ENCODE measurements at places on chromosomes 2 and 18.

- no peak for DNase-seq
Measured at GRCh38 chr2:105396254-105397024, 2.4 kb downstream of the FHL2 start.

GRCh38 chr2:61938511-61938910 lies 33.0 kb downstream of the COMMD1 start:
- DNase-seq = no peak

DNA sequence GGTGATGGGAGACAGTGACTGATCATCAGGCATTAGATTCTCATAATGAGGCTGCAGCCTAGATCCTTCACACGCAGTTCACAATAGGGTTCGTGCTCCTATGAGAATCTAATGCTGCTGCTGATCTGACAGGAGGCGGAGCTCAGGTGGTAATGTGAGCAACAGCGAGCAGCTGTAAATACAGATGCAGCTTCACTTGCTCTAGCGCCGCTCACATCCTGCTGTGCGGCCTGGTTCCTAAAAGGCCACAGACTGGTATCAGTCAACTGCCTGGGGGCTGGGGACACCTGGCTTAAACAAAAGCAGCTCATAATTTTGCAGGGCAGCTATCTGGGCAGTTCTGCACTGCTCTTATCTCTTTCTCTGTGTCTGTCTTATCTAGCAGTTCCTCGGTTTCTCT lies 20.4 kb upstream of the CD226 start:
- DNase-seq = no peak

DNA sequence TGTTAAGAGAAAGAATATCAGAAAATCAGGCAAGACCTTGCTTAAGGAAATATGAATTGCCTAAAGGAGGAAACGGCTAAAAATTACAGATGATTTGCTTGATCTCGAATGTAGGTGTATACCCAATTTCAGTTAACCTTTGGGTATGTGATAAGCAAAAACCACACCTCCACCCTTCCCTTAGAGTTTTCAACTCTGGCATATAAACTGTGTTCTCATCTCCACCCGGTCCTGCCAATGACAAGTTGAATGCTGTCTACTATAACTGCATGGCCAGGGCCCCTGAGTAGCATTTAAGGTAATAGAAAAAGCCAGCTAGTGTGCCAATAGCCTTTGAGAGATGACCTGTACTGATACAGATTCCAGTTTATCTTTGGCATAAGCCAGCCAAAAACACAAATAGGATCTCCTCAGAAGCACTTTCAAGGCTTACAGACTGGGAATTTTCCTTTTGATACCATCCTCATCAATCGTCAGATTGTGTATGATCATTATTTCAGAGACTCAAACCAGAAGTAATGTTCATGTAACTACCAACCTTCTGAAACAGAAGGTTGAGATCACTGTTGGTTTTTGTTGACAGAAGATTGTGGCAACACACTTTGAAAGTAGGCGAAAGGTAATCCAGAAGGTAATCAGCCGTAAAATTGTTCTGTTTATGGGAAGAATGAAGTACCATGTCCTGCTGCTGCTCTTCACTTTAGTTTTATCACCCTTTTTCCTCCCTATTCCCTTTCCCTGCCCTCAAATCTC lies 163.1 kb downstream of the GFPT1 start:
- no peak for DNase-seq

- no peak for DNase-seq
Measured at GRCh38 chr2:160700021-160700814, 206.6 kb upstream of the RBMS1 start.

GRCh38 chr2:209424199-209424701 lies 403 bp downstream of the MAP2 start:
- DNase-seq = peak; percentile 2

DNA sequence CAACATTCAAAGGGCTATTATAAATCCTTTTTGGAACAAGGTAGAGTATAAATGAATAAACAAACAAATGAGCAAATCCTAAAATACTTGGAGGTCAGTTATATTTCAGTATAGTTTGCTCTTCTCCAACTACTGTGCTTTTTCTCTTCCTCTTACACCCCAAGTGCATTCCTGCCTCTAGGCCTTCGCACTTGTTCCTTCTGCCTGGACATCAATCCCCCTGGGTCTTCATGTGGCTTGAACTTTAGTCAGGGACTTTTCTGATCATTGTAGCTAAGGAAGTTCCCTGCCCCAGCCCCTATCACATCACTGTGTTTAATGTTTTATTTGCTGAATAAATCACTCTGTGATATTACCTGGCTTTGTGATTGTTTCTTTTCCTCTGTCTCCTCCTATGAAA lies 418.2 kb upstream of the HNRNPA3 start:
- DNase-seq = no peak

- DNase-seq = no peak
Measured at GRCh38 chr2:202122980-202123720, 50.1 kb downstream of the KIAA2012 start.

- DNase-seq = no peak
Measured at GRCh38 chr2:172131713-172132555, 29.2 kb upstream of the DLX2 start.

GRCh38 chr2:64625299-64626145 lies 28.2 kb downstream of the SERTAD2 start:
- DNase-seq = no peak

DNA sequence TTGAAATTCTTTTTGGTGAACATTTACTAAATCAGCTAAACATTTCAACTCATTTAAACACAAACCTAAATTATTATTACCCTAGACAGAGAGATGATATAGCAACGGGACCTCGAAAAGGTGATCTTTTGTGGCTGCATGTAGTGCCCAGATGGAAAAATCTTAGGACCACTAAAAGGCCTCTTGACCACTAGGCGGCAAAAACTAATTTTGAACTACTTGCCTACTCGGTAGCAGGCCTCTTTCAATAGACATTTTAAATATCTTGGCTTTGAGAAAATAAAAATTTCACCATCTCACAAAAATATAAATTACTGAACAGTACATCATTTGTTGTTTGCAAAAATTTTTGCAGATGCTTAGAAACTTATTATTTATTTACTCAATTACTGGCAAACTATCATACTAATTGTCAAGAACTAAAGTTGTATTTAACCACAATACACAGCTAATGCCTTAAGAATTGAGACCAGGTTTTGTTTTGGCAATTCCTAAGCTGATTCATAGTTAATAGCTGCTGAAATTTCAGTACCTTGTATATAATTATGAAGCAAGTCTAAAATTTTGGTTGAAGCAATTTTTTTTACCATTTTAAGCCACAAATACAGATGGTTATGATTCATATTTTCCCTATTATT lies 9.4 kb downstream of the COL3A1 start:
- DNase-seq = no peak

DNA sequence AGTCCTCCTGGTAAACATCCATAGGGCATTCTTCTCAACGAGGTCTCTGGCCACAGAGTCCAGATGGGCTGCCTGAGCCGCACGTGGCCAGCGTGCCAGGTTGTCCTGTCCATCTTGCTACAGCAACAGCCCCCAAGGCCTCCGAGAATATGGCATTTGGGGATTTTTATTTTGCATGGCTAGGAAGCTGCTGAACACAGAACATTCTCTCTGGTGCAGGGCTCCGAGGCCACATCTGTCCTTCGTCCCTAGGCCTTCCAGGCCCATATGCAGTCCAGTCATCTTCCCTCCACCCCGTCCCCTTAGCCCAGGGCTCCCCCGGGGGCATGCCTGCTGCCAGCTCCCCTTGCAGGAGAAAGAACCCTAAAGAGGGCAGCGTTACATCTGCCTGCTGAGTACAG lies 2.3 kb downstream of the HDAC4 start:
- DNase-seq = no peak

- no peak for DNase-seq
Measured at GRCh38 chr2:13611939-13612338, 895.2 kb downstream of the TRIB2 start.

- no peak for DNase-seq
Measured at GRCh38 chr2:118859157-118859770, 11.8 kb upstream of the EN1 start.

DNA sequence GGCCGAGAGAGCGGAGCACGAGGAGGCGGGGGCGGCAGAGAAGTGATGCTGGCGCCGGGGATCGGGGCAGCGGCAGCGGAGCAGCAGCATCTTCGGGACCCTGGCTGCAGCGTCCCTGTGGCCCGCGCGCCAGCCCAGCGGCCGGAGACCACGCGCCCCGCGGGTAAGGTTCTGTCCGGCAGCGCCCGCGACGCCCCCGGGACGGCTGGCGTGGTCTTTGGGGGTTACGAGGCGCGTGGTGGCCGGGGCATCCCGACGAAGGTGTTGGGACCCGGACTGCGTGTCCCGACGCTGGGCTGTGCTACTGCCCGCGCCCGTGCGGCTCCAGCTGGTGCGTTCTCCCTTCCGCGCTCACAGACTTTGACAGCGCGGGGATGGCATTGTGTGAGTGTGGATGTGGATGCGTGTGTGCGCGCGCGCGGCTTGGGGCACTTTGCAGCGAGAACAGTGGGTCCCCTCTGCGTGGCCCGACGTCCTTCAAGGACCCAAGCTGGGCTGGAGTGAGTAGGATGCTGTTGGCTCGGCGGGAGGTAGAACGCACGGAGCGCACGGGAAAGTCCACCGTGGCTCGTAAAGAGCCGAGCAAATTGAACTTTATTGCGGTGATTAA lies 405.0 kb downstream of the XIRP2 start:
- DNase-seq = no peak

DNA sequence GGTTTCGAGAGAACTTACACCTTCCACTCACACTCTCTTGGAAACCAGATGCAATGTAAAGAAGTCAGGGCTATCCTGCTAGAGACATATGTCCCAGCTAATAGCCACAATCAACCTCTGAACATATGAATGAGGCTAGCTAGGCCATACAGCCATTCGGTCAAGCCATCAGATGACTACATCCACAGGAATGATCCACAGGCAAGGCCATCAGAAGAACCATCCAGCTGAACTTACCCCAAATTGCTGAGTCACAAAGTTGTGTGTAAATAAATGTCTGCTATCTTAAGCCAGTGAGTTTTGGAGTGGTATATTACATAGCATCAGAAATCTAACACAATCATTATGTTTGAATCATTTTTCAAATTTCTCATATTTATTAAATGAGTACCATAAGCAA lies 5.2 kb upstream of the SPAST start:
- DNase-seq = no peak

DNA sequence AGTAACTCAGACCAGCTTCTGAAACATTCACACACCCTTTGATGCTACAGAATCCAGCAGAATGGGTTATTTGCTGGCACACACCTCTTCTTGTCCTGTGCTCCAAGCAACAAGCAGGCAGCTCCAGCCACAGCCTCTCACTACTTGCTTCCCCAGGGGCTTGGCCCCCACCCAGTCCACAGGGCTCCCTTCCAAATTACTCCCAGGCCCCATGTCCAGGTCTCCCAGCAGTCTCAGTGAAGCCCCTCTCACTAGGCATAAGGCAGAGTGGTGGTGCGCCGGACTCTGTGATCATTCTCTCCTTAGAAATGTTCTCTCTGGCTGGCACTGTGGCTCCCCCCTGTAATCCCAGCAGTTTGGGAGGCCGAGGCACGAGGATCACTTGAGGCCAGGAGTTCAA lies 25.9 kb downstream of the ITM2C start:
- no peak for DNase-seq

All from stimulated activated naive B cell treated with anti-CD40 and anti-IgM and Interleukin-4, amounts not matched to agents 10 μg/mL and 1 μg/mL and 100 μg/mL, for 72 hours (primary cell).